ENCODE measurements at places on chromosomes 1 and 21.

- DNase-seq, result no peak
Observed at GRCh38 chr1:36464605-36465393, 615 bp upstream of the MRPS15 start.

DNA sequence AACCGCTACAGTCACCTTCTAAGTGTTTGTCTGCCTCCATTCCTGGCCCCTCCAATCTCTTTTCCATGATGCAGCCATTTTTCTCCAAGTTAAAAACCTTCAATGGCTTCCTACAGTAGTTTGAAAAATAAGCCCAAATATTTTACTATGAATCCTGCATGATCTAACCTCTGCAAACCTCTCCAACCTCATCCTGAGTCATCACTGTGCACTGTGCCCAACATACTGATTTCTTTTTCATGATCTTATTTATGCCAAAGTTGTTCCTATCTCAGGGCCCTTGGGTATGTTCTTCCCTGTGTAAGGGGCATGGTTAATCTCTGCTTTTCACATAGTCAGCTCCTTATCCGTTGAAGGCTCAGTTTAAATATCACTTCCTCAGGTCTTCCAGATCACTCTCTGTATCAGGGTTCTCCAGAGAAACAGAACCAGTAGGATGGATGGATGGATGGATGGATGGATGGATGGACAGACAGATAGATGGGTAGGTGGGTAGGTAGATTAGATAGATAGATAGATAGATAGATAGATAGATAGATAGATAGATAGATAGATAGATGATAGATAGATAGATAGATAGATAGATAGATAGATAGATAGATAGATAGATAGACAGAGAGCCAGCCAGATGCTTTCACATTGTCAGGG lies 18.1 kb upstream of the PTPN14 start:
- no peak for DNase-seq

- no peak for DNase-seq
Observed at GRCh38 chr21:43370091-43370658, 56.8 kb downstream of the SIK1 start.

- no peak for DNase-seq
Observed at GRCh38 chr1:228164561-228165371, 838 bp upstream of the IBA57 start.

GRCh38 chr21:43734928-43735229 lies 15.9 kb downstream of the PDXK start:
- no peak for DNase-seq

- no peak for DNase-seq
Observed at GRCh38 chr1:216210081-216210480, 213.2 kb downstream of the USH2A start.

DNA sequence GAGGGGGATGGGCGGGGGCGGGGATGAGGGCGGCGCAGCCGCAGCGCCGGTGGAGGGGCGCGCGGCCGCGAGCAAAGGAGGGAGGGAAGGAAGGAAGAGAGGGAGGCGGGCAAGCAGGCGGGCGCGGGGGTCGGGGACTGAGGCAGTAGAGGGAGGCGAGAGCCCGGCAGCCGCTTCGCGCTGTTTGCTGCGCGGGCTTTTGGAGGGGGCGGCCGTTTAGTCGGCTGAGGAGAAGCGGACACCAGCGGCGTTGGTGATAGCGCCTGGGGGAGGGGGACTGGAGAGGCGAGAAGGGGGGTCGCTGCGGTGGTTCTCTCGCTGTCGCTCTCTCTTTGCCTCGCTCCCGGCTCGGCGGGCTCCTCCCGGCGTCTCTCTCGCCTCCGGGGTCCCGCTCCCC lies at the start of gene HS2ST1:
Gene HS2ST1 (plus strand): TSS at position 35 of the 397 bp plus-strand sequence.
- DNase-seq, result no peak

DNA sequence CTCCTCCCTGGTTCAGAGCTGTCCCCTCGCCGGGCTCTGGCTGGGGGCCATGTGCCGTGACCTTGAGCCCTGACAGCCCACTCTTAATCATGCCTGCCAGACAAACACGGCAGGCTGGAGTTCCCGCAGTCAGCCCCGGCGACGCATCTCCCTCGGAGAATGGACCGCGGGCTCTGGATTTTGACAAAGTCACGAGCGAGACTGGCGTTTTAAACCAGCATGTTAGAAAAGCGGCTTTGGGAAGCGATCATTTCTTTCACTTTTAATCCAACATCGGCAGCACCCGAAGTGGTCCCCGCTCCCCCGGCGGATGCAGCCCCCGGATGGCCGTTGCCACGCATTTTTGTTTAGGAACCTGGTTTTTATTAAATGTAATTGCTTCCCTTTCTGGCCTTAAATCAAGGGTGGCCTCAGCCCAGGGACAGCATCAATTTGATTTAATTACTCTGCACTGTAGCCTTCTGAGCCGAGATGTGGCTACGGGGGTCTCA lies 70.9 kb downstream of the PRDM16 start:
- DNase-seq, result no peak

DNA sequence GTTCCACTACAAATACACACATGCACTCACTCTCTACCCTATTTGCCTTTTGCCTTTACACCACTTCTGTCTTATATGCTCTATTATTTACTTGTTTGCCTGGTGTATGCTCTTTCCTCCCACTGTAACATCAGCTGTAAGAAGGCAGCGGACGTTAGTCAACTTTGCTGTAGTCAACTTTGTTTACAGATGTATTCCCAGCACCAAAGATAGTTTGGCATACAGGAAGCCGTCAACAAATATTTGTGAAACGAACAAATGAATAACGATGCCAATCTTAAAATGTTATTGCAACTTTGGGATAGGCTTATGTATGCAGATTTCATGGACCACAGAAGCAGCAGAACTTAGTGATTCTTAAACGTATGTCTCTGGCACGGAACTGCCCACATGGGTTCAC lies 138.3 kb upstream of the GALNT2 start:
- DNase-seq, result no peak

GRCh38 chr1:207933205-207933800 lies 22.4 kb upstream of the CD34 start:
- DNase-seq, result no peak
